GM03348 (cell line): ENCODE measurements at places on chromosomes 2 and 18.

DNA sequence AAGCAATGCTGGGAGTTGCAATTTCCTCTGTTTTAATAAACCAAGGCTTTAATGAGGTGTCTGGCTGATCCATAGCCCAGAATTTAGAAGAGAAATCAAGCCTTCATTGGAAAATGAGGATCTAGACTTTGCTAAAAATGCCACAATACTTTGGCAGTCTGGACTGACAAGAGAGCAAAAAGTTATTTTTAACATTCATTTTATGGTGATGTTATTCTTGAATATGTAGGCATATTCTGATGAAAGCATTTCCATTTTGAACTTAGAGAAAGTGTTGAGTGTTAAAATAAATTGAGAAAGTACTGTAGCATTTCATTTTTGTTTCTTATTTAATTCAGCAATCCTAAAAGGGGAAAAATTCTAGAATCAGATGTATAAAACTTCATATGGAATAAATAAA is 151.8 kb upstream of the HNMT start:
- DNase-seq, result no peak

GRCh38 chr18:23738151-23738550 is 48.9 kb downstream of the LAMA3 start:
- no peak for DNase-seq

GRCh38 chr18:42392416-42392815 is 437.4 kb downstream of the PIK3C3 start:
- DNase-seq, result no peak

- no peak for DNase-seq
Observed at GRCh38 chr2:32168513-32168912, 2.8 kb downstream of the SLC30A6 start.

GRCh38 chr2:220090050-220090449 is 462.6 kb downstream of the SLC4A3 start:
- DNase-seq, result no peak

DNA sequence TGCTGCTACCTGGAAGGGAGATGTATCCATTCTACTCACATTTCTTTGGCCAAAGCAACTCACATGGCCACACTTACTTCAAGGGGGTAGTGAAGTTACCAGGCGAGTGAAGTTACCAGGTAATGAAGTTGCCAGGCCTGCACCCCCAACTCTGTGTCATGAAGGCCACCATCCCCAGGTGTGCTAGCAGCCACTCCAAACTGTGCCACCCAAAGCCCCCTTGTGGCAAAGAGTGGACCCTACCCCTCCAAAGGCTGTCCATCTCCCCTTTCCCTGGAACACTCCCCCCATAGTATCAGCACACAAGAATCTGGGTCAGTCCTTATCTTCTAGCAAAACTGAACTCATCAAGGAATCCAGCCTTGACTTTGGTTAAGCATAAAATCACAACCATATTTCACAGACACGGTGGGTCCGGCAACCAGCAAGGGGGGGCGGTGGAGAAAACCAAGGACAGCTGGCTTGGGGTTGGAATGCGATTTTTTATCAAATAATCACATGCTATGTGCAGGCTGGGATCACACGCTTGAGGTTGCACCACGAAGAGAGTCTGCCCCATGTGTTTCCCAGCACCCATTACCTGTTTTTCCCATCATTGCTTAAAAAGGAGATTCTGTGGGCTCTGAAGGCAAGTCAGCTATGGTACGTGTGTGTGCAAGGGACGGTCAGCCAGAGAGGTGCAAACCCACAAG is 60.9 kb downstream of the ZFP36L2 start:
- no peak for DNase-seq

DNA sequence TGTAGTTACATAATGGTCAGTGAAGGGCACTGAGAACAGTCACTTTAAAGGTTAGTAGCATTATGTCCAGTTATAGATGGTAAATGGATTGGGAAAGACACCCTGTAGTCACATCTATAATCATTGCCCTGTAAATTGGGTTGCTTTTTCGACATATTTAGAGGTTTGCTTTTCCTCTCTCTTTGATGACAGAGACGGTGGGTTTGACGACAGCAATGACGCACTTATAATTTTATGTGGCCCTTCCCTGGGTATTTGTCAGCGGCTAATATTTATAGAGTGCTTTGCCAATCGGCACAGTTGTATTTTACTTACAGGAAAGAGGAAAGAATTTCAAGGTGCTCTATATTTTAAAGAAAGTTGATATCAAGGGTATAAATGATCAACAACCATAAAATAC is 2.8 kb downstream of the CPS1 start:
- DNase-seq, result no peak

DNA sequence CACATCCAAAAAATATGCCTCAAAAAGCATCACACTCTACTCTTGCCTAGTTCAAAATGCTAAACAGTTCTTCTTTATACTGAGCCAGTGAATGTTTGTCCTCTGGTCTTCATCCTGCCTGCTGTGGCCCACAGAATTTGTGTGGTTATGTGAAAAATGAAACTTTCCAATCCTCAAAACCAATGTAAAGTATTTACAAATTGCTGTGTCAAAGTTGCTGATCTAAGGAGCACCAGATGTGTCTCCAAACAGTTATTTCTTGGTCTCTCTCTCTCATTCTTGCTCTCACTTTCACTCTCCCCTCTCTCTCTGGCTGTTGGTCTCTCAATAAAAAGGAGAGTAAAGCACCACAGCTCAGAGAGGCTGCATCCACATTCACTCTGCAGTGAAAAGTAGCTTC is 23.0 kb downstream of the EPHA4 start:
- DNase-seq, result peak; percentile 36

GRCh38 chr2:239693330-239693729 is 292.5 kb upstream of the HDAC4 start:
- no peak for DNase-seq

GRCh38 chr2:70923378-70924015 is 12.2 kb upstream of the ATP6V1B1 start:
- DNase-seq, result no peak
